Stimulated activated CD8-positive, alpha-beta memory T cell treated with anti-CD3 and anti-CD28 coated beads, Interleukin-4, amount 100 ng/mL, for 24 hours (primary cell): ENCODE measurements at places on chromosomes 2 and 18.
A peak's percentile ranks its signal among the peaks of the same experiment; 100 is the strongest.

GRCh38 chr2:64862623-64863022 lies 126.6 kb upstream of the SLC1A4 start:
- no peak for DNase-seq

DNA sequence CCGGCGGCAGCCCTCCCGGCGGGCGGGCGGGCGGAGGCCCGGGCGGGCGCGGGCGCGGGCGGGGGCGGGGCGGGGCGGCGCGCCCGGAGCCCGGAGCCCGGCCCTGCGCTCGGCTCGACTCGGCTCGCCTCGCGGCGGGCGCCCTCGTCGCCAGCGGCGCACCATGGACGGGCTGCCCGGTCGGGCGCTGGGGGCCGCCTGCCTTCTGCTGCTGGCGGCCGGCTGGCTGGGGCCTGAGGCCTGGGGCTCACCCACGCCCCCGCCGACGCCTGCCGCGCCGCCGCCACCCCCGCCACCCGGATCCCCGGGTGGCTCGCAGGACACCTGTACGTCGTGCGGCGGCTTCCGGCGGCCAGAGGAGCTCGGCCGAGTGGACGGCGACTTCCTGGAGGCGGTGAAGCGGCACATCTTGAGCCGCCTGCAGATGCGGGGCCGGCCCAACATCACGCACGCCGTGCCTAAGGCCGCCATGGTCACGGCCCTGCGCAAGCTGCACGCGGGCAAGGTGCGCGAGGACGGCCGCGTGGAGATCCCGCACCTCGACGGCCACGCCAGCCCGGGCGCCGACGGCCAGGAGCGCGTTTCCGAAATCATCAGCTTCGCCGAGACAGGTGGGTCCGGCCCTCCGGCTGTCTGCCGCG lies at the start of gene INHBB:
TSS of gene INHBB (plus strand) at position 111 of the 641 bp plus-strand sequence. CDS start at position 164, 53 bp downstream.
- no peak for DNase-seq

DNA sequence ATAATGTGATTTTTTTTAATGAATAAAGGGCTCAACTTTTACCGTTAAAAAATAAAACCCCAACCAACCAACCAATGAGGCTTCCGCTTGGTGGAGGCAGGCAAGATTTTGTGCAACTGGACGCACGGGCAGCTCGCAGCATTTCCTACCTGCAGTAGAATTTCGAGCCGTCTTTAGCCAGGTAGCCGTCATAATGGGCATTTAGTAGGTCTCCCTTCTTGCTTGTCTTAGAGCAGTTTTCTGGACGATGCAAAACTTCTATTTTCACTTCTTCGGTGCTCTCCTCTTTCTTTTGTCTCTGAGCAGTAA lies 316 bp downstream of the FKBP7 start:
- no peak for DNase-seq

GRCh38 chr2:38586931-38587330 lies 15.8 kb downstream of the HNRNPLL start:
- no peak for DNase-seq

- no peak for DNase-seq
These were observed 24.3 kb downstream of the COA5 start for GRCh38 chr2:98583816-98584618.

GRCh38 chr2:36399050-36399449 lies 43.5 kb downstream of the CRIM1 start:
- DNase-seq: no peak

GRCh38 chr18:36780748-36781147 lies 48.1 kb downstream of the TPGS2 start:
- no peak for DNase-seq

DNA sequence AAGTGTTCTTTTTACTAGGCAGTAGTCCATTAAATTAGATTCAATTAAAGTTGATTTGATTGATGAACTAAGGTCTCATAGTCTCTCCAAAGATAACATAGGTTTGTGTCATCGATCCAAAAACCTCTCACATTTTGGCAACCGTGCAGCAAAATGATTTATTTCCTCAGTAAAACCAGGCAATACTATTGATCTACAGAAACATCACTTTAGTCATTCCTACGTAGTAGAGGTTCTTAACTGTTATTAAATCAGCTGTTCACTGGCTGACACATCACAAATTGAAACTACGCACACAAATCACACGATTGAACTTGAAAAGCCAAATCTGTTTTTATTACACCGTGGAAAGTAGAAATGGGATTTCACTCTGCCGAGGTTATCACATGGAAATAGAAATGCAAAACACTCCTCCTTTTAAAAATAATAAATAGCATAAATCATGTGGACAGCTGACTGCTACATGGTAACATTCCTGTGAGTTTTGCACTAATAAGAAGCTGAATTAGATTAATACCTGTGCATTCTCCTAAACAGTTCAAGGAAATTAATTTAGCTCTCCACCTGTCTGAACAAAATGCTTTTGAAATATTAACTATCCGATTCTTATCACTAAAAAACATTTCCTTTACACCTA lies 262.5 kb downstream of the CDH20 start:
- DNase-seq: no peak

GRCh38 chr2:136032192-136032591 lies 46.8 kb upstream of the DARS1 start:
- DNase-seq: no peak

- no peak for DNase-seq
These were observed 178.1 kb downstream of the GCA start for GRCh38 chr2:162521871-162522650.

DNA sequence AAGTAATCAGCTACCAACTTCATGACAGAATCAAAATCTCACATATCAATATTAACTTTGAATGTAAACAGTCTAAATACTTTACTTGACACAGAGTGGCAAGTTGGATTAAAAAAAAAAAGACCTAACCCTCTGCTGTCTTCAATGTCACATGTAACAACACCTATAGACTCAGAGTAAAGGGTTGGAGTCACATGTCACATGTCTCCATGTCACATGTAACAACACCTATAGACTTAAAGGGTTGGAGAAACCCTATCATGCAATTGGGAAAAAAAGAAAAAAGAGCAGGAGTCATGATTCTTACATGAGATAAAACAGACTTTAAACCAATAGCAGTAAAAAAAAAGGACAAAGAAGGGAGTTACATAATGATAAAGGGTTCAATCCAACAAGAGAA lies 665.3 kb upstream of the LRRTM1 start:
- DNase-seq: no peak

DNA sequence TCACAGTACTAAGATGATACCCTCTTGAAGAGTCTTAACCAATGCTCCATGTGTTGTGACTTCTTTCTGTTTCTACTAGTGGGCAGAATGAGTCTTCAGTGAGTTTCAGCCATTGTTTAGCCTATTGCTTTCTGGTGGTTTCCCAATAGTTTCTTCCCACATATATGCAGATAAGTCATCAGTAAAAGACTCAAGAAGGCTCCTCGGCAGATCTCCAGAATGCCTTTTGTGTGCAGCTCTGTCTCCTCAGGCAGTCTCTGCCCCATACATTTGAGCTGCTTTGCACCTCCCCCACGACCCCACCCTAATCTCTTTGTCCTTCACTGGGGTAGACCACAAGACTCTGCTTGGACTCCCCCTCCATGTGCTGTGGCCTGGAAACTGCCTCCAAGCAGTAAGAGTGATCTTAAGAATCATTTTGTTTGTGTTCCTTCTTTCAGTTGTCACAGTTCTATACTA lies 71.6 kb upstream of the CHRNA1 start:
- DNase-seq: peak; percentile 16

DNA sequence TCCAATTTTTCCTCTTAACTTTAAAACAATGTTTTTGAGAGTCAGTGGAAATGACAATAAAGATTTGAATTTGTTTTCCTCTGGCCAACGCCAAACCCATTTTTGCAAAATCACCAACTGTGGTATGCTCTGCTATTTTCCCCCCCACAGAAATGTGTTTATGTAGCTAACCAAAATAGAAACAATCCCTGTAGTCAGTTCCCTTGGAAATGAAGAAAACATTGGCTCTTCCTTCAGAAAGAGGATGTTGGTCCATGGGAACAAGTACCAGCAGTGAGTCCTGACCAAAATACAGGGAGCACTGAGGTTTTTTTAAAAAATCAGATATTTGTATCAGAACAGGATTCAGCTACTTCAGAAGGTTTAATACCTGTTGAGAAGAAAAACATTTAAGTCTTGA lies 65.3 kb downstream of the SLC40A1 start:
- DNase-seq: no peak

- DNase-seq: no peak
These were observed 47.4 kb upstream of the NXPH2 start for GRCh38 chr2:138827426-138828054.

GRCh38 chr2:181157326-181157725 lies 176.9 kb downstream of the UBE2E3 start:
- no peak for DNase-seq

GRCh38 chr2:239312741-239313667 lies 87.8 kb downstream of the HDAC4 start:
- DNase-seq: no peak

DNA sequence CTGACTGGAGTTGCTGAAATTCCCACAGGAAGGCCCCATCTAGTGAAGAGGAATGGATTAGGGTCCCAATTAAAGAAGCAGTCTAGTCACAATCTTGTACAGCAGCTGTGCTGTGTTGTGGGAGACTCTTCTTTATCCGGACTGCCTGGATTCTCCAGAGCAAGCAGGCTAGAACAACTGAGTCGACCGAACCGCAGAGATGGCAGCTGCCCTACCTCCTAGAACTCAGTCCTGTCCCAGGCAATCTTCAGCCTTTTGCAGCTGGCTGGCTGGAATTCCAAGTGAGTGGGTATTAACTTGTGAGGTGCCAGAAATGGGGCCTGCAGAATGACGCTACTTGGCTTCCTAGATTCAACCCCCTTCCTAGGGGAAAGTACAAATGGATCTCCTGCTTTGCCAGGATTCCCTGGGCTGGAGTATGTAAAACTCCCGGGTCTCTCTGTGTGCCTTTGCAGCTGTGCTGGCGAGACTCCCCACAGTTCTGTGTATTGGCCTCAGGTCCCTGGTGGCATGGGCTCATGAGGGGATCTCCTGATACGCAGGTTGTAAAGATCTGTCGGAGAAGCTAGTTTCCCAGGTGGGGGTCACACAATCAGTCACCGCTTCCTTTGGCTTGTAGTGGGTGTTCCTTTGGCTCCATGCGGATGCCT lies 1952.6 kb upstream of the LRRTM1 start:
- no peak for DNase-seq

DNA sequence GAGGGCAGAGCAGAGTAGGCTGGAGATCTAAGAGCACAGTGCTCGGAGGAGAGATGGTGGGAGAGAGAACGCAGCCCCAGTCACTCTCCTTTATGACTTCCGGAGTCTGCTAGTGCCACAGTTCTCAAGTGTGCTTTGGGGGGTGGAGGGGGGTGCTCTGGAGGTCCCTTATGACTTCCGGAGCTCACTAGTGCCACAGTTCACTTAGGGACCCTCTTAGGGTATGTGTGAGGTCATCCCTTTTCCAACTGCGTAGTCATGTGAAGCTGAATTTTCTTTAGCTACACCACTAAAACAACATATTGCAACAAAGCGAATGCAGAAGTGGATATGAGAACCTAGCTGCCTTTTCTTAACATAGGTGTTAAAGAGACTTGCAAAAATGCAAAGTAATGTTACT lies 153.7 kb upstream of the KCTD1 start:
- DNase-seq: no peak

DNA sequence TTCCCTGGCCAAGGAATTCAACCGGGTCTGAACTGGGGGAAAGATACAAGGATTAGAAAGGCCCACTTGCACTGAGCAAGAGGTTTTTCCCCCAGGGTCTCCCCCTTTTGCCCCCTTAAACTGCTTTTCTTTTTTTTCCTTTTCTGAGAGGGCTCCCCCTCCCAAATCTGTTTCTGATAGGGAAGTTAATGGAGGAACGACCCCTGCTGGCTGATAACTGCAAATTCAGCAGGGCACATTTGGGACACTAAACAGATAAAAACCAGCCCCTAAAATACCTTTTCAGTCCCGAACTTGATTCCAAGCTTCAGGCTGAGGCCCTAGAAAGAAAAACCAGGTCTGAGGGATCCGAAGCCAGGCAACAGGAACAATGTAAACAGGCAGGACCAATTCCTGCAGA lies 1012.4 kb upstream of the CRIM1 start:
- DNase-seq: no peak

DNA sequence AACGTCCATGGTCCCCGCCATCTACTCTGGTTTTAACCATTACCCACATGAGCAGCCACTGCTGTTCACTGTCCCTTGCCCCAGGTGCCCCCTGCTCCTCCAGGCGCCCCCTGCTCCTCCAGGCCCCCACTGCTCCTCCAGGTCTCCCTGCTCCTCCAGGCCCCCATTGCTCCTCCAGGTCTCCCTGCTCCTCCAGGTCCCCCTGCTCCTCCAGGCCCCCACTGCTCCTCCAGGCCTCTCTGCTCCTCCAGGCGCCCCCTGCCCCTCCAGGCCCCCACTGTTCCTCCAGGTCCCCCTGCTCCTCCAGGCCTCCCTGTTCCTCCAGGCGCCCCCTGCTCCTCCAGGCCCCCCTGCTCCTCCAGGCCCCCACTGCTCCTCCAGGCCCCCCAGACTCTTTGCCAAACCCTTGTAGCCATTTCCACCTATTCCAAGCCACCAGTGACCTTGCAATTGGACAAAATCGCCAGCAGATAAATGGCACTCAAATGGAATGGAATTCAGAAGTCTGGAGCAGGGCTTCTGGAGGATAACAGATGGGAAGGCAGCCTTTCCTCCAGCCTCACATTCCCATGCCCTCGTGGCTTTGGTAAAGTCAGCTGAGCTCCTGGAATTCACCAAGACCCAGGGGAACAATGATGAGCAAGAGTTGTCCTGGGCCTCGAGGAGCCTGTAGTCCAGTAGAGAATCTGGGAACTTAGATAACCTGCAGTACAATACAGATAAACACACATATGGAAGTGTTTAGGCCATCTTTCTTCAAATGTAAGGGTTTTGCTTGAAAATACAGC lies 13.3 kb upstream of the RPL31 start:
- DNase-seq: no peak

DNA sequence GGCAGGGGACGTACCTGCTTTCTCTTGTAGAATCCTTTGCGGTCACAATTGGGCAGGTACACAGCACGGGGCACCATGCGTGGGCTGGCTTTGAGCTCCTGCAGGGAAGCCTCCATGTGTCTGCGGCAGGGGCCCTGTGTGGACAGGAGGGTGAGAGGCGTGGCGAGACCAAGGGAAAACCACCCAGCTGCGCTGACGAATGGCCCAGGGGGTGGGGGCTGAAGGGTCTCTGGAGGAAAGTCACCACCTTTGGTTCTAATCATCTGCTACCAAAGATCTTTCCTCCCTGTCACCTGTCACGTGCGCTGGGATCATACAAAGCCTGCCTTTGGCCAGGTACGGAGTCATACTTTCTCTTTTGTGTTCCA lies 17.3 kb downstream of the IGFBP5 start:
- no peak for DNase-seq

DNA sequence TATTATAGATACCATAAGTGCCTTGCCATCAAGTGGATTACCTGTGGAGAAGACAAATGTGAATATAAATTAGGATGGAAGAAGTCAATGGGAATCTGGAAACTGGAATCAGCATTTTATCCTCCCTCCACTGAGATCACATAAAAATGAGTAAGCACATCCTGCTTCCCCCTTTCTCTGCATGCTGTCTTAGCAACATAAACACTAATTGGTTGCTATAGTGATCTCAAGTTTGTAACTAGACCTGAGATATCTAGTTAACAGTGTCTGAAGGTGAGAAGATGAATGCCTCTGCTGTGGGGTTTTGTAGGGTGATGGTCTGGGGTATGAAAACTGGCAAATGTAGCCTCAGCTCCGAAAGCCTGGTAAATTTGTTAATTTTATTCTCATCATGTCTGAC lies 1357.5 kb upstream of the CELF4 start:
- DNase-seq: no peak
